ENCODE measurements at places on chromosomes 13 and 19.
A peak's percentile ranks its signal among the peaks of the same experiment; 100 is the strongest.

DNA sequence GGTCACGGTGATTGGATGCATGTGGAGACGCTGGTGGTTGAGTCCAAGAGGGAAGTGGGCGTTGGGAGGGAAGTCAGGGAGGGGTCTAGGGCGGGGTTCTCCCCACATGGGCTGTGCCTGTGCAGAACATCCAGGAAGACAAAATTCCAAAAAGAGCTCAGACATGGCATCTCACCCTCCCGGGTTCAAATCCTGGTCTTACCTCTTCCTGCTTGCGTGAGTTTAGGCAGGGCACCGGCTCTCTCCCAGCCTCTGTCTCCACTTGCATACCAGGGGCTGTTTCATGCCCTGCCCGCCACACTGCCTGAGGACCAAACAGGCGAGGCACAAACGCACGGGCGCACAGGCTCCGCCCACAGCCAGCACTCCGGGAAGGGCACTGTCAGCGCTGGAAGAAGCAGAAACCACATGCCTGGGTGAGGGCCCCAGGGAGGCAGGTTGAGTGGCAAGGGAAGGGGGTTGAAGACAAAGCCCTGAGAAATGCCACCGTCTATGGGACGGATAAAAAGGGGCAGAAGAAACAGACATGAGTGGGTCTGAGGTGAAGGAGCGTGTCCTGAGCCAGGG lies 123.6 kb upstream of the SOX1 start:
- DNase-seq, result peak; percentile 56

GRCh38 chr13:21015284-21015683 lies 46.1 kb downstream of the LATS2 start:
- no peak for DNase-seq

- DNase-seq, result no peak
These were observed 1054.4 kb upstream of the SPRY2 start for GRCh38 chr13:81395368-81395767.

- no peak for DNase-seq
These were observed 1.1 kb downstream of the ADAMTS10 start for GRCh38 chr19:8609279-8610040.

DNA sequence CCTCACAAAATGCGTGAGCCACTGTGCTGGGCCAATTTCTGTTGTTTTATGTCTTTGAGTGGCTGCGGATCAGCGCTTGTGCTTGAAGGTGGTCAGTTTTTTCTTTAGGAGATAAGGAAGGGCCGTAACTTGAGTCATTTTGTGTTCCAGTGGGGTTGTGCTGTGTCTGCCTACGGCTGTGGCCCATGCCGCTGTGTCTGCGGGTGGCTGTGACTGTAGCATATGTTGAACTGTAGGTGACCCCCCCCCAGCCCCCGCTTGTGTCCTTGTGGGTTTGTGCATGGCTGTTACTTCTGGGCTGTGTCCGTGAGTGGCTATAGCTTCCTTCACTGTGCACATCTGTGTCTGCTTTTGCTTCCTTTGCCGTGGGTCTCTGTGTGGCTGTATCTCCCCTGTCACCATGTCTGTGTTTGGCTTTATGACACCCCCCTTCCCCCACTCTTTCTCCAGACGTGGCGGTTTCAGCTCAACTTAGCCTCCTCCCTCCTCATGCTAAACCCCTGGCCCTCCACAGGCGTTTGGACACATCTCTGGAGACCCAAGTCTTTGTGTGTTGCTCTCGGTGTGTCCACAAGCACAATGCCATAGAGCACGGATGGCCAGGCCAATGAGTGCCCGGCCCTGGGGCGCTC lies 675 bp downstream of the PPP1R14A start:
- DNase-seq, result no peak

DNA sequence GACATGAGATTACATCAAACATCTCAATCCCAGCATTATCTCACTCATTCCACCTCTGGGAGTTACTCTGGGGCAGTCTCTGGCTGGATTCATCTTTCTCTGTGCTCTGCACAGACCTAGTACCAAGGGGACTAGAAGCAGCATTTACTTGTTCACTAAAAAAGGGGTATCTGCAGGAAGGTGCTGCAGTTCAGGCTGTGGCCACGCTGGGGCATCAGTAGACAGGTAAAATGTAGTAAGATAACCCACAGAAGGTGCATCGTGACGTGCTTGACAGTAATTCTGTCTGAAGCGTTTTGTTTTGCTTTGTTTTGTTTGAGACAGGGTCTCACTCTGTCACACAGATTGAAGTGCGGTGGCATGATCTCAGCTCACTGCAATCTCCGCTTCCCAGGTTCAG lies 29.3 kb downstream of the ZNF564 start:
- no peak for DNase-seq

- no peak for DNase-seq
These were observed 4.8 kb downstream of the DHDH start for GRCh38 chr19:48938256-48938655.

- DNase-seq, result no peak
These were observed 10.2 kb upstream of the SIGLEC6 start for GRCh38 chr19:51541458-51542357.

- no peak for DNase-seq
These were observed 606.8 kb downstream of the DACH1 start for GRCh38 chr13:71260246-71260645.

GRCh38 chr19:11435833-11436313 lies 438 bp downstream of the PRKCSH start:
- no peak for DNase-seq

DNA sequence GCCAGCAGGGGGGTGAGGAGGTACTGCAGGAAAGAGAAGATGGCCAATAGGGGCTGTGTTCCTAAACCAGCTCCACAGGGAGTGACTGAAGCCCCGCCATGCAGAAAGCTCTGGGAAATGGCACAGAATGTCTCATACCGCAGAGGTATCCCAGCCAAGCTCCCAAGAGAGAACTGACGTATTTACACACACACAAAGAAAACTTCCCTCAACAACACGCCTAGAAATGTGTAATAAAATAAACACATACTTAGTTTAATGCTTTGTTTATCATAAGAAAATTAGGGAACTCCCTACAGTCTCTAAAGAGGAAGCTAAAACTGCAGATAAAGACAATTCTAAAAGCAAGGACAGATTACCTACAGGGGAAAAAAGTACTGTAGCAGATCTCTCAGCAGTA lies 40.0 kb downstream of the ESD start:
- DNase-seq, result no peak

- no peak for DNase-seq
These were observed 9.6 kb downstream of the MIR17HG start for GRCh38 chr13:91356919-91357612.

GRCh38 chr19:54248016-54248601 lies 5.5 kb upstream of the LILRA6 start:
- DNase-seq, result no peak

DNA sequence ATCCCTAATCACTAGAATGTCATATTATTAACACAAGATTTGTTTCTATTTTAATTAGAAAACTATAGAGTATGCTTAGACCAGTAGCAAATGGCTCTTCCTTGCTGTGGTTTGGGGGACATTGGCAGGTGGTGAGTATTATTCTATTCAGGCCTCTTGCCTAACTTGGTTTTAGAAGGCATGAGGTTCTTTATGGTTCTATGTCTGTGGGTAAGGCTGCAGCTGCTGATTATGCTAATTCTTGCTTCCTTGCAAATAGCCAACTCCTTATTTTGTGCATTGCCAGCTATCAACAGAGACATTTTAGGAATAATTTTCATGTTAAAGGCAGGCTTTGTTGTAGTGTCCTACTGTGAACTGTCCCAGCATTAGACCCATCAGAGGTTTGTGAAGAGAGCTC lies 1344.9 kb downstream of the UQCRFS1 start:
- DNase-seq, result no peak

DNA sequence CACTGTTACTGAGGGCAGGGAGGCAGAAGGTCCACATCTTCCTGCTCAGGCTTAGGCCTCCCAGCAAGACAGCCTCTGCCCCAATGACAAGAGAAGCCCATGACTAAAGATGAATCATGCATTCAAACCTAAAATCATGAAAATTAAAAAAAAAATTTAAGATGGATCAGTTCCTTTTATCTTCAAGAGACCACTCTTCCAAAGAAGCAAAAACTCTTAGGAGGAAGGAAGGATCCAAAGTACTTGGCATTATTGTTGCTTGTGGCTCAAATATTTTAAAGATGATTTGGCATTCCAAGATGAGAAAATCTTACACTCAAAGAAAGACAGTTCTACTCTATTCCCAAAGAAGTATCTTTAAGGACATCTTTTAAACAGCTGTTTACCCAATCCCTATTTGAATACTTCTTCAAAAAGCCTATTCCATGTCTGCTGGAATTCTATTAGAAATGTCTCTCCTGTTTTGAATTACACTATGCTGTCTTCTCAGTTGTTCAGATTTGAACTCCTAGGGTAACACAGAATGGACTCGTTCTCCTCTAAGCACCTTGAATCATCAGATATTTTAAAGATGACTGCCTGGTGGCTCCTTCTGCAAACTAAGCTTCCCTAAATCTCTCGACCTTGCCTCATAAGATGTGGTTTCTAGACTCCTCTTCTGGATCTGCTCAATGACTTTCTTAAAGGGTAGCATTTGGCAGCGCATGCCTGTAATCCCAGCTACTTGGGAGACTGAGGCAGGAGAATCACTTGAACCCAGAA lies 7.0 kb downstream of the SERP2 start:
- DNase-seq, result no peak

- no peak for DNase-seq
These were observed 13.1 kb upstream of the TMEM161A start for GRCh38 chr19:19151418-19151817.

DNA sequence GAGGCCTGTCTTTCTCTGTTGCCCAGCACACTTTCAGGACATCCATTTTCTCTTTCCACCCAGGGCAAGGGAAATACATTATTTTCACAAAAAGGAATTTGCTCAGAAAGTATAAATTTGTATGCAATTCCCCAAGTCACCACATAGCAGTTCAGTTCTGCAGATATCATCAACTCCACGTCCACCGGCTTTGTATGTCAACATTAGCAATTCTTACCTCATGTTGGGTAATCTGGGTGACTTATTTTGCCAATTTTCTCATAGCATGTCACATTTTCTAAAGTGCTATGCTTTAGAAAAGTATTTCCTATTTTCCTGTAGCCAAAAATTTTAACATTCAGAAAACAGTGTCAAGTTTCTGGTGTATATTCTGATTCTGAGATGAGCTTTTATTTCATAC lies 501.8 kb downstream of the EFNB2 start:
- no peak for DNase-seq

DNA sequence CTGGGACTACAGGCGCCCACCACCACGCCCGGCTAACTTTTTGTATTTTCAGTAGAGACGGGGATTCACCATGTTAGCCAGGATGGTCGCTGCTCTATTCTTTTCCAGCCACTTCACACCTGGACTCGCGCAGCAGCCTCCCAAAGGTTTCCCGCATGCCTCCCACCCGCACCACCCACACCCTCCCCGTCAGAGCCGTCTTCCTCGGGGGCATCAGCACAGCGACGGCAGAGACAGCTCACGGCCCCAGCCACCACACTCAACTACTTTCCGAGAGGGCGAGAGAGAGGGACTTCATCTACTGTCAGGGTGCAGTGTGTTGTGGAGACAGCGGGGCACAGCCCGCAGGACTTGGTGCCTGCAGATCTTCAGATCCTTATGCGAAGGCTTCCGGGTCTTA lies 5.6 kb downstream of the ZNF787 start:
- DNase-seq, result no peak

GRCh38 chr19:3367628-3368440 lies 1.5 kb downstream of the NFIC start:
- no peak for DNase-seq

GRCh38 chr13:109651854-109652253 lies 134.5 kb downstream of the IRS2 start:
- no peak for DNase-seq

- DNase-seq, result no peak
These were observed 7.1 kb upstream of the RAB20 start for GRCh38 chr13:110568612-110569011.

- DNase-seq, result no peak
These were observed 254.2 kb upstream of the ZNF507 start for GRCh38 chr19:32091241-32091640.

- DNase-seq, result no peak
These were observed 102.1 kb downstream of the INSR start for GRCh38 chr19:7191946-7192691.

DNA sequence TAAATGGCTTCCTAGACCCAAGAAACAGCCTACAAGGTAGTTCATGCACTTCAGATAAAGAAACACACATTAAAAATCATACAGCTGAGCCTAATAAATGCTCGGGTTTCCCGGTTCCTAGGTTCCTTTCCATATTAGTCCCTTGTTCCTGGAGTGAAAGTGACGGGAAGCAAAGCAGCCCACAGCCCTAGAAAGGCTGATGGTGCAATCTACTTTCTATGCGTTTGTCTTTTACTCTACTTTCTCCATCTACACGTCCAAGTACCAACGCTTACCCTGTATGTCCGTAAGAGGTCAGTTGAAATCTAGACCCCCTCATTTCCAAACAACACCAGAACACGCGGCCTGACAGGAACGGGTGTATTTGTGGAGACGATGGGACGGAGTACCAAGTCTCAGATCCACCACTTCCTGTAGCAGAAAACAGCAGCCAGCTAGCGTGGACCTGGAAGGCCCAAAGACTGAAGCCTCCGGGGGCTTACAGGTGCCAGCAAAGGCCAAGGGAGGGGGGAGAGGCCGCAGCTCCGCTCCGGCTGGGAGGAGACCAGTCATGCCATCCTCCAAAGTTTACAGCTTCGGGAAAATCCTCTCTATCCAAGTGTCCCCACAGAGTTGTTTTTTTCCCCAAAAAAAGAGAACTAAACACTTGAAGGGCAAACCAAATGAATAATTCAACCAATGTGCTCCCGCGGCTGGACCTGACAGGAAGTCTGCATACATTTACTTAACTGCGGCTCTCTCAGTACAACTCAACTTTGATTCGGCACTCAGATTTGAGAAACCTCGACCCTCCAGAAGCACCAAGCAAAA lies 34.1 kb downstream of the STK24 start:
- DNase-seq, result no peak

DNA sequence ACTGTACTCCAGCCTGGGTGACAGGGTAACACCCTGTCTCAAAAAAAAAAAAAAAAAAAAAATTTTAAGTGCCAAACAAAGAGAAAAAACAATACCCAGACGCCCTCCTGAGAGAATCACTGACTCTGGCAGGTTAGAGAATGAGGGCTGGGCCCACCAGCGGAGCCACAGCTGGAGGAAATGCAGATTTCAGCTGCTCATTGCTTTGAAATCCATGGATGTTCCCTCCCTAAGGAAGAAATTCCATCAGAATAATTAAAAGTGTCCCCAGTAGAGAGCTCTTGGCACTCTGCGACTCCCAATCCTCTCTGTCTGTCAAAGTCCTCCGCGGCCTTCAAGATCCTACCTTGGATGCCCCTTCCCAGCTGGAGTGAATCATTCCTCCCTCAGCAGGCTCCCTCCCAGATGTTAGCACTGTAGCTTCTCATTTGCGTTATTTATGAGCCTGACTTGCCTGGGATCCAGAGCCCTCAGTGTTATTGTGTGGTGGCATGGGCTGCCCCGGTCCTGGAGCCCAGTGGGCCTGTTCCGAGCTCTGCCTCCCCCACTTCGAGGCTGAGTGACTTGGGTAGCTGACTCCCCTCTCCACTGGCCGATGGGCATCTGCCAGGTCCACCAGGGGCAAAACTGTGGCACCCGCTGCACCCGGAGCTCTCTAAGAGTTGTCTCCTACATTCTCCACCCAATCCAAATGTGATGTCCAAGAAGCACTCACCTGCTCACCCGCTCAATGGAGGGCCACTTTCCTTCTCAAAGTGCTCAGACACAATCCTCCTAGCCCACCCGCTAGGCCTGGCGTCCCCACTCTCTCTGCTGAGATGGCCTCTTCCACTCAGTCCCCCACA lies 47.0 kb downstream of the SERP2 start:
- no peak for DNase-seq
